Stimulated activated CD8-positive, alpha-beta memory T cell treated with anti-CD3 and anti-CD28 coated beads, Interleukin-7, amount 100 ng/mL, for 48 hours (primary cell): ENCODE measurements at places on chromosomes 5 and 9.

GRCh38 chr9:135269912-135270830 is 182.7 kb downstream of the OLFM1 start:
- DNase-seq = no peak

DNA sequence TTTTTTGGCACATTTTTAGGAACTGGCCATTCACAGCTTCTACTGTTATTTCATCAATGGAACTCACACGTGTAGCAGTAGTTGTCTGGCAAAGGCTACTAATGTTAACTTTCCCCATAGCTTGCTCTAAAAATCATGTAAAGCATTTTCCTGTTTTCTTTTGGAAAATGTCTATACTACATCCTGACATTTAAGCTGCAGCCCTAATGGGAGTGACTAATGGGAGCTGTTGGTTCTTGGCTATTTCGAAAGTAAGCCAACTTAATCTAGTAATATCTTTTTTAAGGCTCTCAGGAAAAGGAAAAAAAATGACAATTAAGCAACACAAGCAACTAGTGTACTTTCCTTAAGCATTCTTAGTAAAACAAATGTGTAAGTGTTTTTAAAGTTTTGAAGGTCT is 169.2 kb downstream of the SLC12A2 start:
- DNase-seq = no peak

- DNase-seq = no peak
Observed at GRCh38 chr9:137253717-137254623, 1.2 kb upstream of the NELFB start.

- no peak for DNase-seq
Observed at GRCh38 chr5:34529581-34530331, 126.4 kb upstream of the RAI14 start.

- no peak for DNase-seq
Observed at GRCh38 chr5:178198706-178199105, 5.6 kb upstream of the HNRNPAB start.

DNA sequence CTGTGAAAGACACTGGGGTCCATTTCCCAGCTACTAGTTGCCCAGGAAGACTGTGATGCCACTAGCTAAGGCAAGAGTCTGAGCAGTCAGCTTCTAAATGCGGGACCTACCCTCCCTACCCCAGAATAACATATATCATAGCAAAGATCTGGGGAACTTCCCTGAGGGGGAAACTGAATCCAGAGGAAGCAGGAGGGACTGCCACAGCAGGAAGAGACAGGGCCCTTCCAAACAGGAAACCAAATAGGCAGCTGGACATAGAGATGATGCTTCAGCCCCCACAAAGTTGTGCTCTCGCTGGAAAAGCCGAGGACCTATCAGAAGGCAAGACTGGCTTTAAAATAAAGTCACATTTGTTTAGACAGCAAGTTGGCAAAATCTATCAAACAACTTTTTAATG is 51.1 kb downstream of the KLHL3 start:
- no peak for DNase-seq

GRCh38 chr9:33380390-33381094 is 21.8 kb downstream of the AQP7 start:
- DNase-seq = no peak

DNA sequence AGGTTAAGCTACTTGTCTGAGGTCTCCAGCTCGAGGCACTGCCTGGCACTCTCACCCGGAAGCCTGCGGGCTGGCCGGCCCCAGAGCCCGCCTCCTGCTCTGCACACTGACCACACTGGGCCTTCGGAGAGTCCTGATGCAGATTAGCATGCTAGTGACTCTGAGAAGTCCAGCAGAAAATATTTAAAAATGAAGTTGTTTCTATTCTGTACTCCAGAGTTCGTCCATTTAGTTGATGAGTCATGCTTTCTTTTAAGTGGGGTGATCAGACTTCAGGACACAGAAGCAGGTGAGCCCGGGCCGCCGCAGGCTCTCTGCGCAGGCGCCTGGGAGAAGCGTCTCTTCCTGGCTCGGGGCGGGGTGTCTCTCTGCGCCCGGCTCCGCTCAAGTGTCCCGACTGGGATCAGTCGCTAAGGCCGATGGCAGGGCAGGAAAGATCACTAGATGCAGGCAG is 32.5 kb downstream of the FAM240B start:
- peak; percentile 25 for DNase-seq

GRCh38 chr9:120950421-120951388 is 24.1 kb upstream of the TRAF1 start:
- DNase-seq = no peak

DNA sequence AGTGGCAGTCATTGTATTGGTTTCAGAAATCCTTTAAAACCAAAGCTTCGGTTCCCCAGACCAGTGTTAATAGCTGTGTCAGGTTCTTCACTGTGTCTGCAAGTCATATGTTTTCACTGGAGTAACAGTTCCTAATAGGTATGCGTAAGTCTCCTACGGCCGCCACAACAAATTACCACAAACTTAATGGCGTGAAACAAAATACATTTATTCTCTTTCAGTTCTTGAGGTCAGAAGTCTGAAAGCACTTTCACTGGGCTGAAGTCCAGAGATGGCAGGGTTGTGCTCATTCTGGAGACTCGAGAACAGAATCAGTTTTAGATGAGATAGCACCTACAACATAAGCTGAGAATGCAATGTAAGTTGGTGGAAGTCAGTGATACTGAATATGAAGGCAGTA is 556.2 kb downstream of the TLE4 start:
- DNase-seq = no peak

DNA sequence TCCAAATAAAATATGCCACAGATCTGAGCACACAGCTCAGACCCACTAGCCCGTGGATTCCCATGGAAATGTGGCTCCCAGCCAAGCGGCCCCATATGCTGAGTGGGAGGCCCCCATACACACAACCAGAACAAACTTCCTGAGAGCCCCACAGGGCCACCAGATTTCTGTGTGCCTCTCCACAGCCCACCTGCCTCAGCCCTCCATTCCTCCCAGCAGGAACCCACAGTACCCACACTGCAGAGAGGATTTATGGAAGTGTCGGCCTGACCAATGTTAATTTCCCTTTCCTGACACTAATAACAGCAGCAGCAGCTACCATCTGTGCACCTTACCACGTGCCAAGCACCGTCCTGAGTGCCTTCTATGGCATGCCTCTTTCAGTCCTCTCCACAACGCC is 99.3 kb upstream of the SPOCK1 start:
- DNase-seq = no peak

DNA sequence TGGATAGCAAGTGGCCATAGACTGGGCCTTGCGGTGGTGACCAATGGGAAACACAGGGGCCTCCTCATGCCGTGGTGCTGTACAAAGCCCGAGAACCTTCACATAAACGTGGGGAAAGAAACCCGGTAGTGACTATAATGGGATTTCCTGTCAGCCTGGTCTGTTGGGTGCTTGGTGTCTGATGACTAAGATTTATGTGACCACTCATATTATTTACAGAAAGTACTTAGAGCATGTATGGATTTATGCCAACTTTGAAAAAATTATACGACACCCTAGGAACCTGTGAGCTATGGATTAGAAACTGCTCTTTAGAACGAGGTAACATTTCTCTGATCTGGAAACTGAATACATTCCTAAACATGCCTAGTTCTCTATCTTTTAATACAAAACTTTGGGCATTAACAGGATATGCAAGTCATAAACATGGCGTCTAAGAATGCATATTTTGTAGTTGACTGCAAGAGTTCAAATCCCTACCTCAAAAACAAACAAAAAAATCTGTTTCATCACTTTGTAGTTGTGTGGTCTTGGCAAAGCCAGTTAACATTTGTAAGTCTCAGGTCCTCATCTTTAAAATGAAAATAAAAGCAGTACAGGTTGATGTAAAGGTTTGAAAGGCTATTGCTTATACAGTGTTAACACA is 85.4 kb downstream of the TMEM167A start:
- no peak for DNase-seq

- DNase-seq = no peak
Observed at GRCh38 chr5:149552553-149553160, 1.4 kb upstream of the CSNK1A1 start.

DNA sequence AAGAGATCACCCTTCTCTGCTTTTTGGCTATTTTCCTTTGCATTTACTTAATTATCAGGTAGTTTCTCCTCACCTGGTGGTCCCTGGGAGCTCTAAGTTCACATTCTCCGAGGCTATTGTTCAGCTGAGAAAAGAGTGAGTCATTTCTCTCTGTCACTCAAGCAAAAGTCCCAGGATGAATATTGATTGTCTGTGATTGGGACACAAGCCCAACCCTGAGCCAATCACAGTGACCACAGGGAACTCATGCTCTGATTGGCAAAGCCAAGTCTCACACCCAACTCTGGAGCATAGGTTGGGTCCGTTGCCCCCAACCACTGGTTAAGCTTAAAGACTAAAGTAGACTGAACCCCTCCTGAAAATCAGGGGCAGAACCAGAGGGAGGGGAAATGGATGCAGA is 27.8 kb upstream of the FAT2 start:
- DNase-seq = no peak

- no peak for DNase-seq
Observed at GRCh38 chr5:51961154-51961562, 577.9 kb downstream of the ISL1 start.

- DNase-seq = no peak
Observed at GRCh38 chr5:33721491-33722200, 170.1 kb downstream of the ADAMTS12 start.

- no peak for DNase-seq
Observed at GRCh38 chr5:146291421-146292074, 47.1 kb upstream of the POU4F3 start.

DNA sequence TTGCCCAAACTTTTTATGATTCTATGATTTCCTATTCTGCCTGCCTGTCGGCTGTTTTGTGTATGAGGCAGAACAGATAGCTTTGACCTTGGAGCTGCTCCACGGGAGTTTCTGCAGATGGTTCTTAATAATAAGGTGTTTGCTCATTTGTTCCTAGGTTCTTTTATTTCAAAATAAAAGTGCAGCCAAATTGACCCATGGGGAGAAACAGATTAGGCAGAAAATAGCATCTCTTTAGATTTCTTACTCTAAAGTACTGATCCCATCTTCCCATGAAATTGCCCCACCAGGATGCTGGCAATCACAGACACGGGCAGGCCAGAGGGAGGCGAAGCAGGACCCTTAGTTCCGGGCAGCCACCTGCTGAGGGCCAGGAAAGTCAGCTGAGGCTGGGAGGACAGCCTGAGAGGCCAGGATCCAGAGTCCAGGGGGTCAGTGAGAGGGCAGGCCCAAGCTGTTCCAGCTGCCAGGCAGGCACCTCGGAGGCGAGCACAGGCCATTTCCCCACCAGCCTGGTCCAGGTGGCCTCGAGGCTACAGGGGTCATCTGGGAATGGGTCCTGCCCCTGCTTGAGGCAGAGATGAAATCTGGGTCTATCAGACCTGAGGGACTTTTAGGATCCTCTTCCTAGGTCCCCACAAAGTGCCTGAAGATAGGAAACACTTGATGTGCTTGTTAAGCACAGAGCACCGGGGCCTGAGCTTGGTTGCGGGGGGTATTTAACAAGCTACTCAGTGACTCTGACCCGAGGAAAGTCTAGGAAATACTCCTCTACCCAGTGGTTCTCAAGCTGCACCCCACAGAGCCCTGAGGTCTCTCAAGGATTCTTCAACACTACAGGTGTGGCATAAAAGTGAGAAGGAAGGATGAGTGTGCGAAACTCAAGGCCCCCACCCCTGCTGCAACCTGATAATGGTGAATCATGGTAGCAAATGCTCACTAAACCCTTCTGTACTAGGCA is 145.4 kb downstream of the CMYA5 start:
- no peak for DNase-seq

- no peak for DNase-seq
Observed at GRCh38 chr9:109198736-109199382, 31.8 kb upstream of the FRRS1L start.

GRCh38 chr5:109718632-109719031 is 28.9 kb downstream of the MAN2A1 start:
- no peak for DNase-seq

- no peak for DNase-seq
Observed at GRCh38 chr9:5715548-5716127, 86.7 kb downstream of the RIC1 start.

DNA sequence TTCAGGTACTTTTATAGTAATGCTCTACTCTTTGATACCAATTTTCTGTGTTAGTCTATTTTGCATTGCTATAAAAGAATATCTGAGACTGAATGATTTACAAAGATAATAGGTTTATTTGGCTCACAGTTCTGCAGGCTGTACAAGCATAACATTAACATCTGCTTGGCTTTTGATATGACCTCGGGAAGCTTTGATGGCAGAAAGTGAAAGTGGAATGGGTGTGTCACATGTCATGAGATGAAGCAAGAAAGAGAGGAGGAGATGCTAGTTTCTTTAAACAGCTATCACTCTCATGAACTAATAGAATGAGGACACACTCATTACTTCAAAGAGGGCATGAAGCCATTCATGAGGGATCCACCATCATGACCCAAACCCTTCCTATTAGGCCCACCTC is 270.9 kb upstream of the IL12B start:
- DNase-seq = no peak

DNA sequence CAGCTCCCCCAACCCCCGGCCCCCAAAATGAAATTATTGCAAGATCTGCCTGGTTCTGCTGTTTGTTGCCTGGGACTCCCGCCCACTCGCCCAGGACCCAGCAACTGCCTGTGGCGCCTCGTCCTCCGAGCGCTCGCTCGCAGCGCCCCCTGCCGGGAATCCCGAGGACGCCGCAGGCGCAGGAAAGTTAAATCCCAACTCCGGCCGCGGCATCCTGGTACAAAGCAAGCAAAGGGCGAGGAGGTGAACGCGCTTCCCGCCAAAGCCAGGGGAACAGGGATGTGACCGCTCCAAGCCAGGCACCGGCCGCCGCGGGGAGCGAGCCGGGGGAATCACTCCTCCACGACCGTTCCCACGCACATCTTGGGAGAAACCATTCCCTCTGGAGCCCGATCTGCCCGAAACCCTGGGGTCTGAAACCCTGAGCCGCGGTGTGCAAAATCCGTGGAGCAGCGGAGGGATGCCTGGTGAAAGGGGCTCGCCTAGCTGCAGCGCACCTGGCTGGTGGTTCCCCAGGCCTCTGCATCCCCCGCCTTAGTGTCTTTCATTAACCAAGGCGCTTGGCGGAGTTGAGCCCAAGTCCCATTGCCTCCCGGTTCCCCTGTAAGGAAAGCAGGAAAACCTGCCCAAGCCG is 1.3 kb downstream of the SEMA5A start:
- DNase-seq = peak; percentile 32

DNA sequence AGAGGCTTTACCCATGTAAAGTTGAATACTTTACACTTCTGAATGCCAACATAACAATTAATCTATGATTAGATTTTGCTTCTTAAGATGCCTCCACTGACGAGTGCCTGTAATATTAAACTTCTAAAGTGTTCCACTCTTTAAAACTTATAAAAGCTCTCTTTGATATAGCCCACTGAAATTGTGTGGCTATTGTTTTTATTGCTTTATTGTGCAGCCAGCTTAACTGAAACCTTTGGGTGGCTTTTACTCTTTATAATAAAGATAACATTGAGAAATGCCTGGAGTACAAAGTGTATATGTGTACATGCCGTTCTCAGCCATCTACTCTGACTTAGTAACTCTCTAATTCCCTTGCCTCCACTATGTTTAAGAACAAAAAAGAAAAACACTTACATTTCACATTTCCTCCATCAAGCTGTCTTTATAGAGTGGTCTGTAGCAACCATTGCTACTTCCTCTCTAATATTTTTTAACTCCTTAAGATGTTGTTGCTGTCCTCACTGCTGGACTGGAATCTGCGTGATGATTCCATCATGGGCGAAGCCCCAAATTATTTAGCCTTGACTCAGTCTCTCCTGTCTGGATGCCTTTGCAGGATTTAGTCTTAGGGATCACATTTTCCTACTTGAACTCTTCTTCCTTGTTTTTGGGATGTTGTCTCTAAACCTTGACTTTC is 9.1 kb downstream of the PIK3R1 start:
- no peak for DNase-seq
